ENCODE measurements at places on chromosomes 1 and 21.

- peak; percentile 92 for DNase-seq
Observed at GRCh38 chr1:12540580-12541273, 77.3 kb downstream of the DHRS3 start.

DNA sequence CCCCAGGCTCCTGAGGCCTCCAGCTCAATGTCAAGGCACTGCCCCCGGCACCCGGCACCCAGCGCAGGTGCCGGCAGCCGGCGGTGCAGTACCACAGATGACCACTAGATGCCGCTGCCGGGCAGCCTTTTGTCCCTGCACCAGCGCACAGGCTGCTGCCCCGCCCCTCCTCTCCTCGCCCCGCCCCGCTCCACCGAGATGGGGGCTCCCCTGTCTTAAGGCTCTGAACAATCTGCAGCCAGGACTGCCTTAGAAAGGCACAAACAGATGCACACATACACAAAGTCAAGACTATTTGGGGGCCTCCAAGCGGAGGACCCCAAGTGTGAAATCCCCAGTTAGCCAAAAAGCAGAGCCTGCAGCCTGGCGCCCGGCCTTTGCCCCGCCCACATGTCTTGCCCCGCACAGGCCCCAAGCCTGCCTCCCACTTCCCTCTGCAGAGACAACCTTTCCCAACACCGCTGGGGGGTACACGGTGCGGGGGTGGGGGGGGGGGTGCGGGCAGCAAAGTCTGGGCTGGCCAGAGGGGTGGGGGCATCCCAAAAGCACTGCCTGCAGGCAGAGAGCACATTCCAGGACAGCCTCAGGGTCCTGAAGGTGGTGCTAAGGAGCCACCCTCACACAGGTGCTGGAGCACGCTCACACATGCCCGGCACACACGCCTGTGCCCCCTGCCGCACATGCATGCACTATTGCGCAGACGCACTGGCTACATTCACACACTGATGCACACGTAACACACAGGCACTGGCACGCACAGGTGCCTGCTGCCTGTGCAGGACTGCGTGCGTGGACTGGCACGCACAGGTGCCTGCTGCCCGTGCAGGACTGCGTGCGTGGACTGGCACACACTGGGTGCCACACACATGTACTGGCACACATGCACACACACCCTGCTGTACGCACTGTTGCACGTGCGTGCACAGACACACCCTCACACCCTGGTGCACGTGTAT lies 37.1 kb downstream of the ARHGEF16 start:
- no peak for DNase-seq

DNA sequence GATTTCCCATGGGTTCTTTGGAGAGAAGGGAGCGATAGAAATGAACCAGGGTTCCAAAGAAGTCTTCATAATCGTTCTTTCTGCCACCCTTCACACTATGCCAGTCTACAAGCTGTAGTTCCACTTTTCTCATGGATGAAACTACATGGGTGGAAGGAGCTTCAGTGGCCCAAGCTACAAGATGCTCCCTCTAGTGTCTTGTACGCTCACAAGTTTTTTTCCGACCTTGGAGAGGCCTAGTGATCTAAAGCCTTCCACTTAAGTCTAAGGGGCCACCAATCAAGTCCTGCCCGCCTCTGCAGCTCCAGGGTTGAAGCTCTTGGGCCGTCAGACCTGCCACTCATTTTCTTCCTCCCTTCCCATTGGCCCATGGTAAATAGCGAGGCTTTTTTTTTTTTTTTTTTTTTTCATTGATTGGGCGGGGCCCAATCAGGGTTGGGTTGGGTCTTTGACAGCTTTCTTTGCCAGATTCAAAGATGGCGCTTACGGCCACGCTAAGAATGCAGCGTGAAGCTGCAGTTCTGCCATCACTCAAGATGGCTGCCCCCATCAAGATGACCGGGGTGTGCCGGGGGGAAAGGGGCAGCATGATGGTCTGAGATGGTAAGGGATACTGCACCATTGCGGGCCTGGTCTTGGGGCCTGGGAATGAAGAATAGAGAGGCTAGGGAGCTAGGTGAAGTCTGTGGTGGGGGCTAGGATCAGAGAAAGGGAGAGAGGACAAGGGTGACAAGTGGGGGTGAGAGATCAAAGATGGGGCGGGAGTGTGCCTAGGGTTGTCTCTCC lies at the start of gene TOMM40L:
TSS of gene TOMM40L (plus strand) at position 527 of the 786 bp plus-strand sequence. CDS start 430 bp downstream, outside the sequence.
- DNase-seq, result peak; percentile 97

GRCh38 chr1:208161005-208161404 lies 83.2 kb downstream of the PLXNA2 start:
- no peak for DNase-seq

DNA sequence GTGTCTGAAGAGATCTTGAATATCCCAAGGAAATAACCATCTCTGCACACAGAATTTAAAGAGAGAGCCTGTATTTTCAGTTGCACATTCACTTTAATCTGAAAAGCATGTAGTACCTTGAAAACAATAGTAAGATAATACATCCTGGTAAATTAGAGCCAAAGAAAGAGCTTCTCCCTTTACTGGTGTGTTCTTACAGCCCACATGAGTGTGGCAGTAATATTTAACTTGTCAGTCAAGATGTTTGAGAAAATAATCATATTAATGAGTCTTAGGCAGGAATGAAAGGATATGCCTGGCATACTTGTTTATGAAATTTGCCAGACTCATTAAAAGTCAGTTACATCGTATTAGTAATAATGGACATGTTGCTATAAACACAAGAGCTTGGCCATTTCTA lies 908.4 kb upstream of the ADGRL4 start:
- DNase-seq, result no peak

DNA sequence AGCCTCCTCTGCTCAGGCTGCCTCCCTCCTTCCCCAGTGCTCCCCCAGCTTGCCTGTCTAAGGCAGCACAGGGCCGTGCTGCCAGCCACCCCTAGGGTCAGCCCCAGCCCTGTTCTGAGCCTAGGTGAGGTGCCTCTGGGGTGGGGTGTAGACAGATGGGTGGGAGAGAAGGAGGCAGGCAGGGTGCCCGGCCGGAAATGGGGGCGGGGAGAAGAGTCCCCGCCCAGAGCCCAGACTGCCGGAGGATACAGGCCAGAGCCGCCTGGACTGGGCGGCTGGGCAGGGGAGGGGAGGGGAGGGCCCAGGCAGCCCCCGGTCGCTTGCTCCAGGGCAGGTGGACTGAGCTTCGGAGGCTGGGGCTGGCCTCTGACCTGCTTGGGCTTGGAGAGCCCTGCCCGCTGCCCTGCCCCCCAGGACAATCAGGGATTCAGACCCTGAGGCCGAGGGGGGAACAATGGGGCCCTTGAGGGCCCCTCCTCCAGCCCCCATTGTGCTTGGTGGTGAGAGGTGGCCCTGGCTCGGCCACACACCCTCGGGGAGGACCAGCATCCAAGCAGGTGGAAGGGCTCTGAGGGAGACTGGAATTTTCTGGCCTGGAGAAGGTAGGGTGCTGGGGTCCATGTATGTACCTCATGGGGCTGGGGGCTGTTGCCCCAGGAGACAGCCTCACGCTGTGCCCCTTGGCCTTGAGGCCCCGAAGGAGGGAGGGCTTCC lies at the start of gene GJC2:
TSS of gene GJC2 (plus strand) at position 525 of the 714 bp plus-strand sequence. CDS start 7,829 bp downstream, outside the sequence.
- no peak for DNase-seq

DNA sequence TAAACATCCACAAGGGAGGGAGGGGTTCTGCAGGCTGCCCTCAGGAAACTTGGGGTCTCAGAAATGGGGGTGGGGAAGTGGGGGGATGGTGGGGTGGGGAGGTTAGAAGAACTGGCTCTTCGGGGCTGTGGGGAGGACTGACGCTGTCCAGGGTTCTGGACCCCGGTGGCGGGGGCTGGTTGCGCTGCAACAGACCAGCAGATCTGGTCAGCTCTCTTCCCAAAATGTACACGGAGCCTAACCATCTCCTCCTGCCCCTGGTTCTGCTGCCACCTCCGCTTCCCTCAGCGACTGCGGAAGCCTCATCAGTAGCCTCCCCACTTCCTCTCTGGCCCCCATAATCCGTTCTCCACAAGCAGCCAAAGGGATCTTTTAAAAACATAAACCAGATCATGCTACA lies 29.3 kb upstream of the C1QA start:
- no peak for DNase-seq

GRCh38 chr1:84319662-84320061 lies 18.2 kb downstream of the SAMD13 start:
- DNase-seq, result no peak

GRCh38 chr1:228090613-228091081 lies 8.1 kb downstream of the ARF1 start:
- DNase-seq, result no peak

DNA sequence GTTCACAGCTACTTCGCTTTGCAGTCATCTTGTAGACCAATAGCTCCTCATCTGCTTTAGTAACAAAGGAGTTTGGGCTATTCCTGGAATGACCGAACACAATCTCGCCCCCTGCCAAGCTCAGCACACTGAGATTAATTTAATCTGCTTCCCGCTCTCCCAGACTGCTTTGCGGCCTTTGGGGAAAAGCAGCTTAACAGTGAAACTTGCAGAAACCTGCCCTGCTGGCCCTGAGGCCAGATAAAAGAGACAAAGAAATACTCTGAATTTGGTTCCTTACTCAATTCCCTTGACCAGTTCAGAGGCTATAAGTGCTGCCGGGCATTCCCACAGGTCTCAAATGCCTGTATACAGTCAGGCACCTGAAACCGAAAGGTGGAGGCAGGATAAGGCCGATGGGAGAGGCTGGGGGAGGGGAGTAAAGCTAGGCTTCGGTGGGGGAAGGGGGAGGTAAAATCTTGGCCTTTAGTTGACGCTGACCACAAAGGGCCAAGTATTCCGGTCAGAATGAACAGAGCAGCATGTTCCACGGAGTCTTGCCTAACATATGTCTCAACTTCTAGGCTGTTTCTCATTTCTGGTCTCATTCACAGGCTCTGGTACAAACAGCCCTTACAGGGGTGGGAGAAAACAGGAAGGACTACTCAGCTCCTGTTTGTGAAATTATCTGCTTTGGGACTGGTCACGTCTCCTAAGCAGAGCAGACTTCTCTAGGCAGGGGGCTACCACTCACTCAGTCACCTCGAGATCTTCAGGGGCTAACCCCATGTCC lies 17.7 kb upstream of the A3GALT2 start:
- DNase-seq, result no peak

DNA sequence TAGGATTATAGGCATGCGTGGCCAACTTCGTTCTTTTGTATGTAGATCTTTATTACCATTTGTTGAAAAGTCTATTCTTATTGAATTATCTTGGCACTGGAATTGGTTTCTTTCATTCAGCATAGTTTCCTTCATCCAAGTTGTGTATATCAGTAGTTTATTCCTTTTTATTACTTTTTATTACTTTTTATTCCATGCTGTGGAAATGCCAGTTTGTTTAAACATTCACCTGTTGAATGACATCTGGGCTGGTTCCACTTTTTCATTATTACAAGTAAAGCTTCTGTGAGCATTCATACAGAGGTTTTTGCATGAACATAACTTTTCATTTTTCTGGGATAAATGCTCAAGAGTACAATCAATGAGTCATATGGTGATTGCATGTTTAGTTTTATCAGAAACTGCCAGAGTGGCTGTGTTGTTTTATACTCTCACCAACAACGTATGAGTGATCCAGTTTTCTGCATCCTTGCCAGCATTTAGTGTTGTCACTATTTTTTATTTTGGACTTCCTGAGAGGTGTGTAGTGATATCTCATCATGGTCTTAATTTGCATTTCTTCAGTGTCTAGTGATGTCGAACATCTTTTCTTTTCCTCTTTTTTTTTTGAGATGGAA lies 28.6 kb downstream of the PTPRU start:
- DNase-seq, result no peak

GRCh38 chr1:229420765-229421164 lies 13.1 kb downstream of the ACTA1 start:
- no peak for DNase-seq

DNA sequence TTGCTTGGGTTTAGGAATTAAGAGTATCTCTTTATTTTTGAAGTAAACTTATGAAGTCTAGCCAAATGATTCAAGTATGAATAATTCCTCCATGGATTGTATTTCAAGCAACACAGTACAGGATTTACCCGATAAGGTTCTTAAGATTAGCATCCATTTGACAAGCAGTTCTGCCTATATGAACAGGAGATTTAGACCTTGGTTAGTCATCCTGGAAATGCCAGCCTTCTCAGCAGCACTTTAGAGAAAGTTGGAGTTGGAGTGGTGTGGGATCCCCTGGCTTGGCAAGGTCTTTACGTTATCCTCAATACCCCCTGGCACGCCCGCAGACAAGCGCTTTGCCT lies 1.6 kb downstream of the BCAR3 start:
- DNase-seq, result no peak

GRCh38 chr1:56952501-56952900 lies 13.3 kb downstream of the C8B start:
- DNase-seq, result no peak

GRCh38 chr1:39901464-39901713 lies 328 bp downstream of the MYCL start:
- no peak for DNase-seq

DNA sequence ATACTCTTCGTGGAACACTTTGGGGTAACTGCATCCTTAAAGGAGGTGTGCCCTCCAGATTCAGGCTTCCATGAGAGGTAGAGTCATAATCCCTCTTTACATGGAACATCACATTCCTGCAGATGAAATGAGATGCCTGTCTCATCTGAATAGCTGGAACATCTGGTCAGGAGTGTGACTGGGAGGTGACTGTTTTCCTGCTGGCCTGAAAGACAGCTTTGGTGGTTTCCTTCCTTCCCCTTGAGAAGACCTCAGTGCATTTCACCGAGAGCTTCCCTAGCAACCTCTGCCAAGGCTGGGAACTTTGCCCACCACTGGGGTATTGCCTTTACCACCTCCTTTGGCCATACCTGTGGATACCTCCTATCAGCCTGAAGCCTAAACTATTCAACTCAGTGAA lies 46.7 kb upstream of the GUCA2A start:
- no peak for DNase-seq

- DNase-seq, result no peak
Observed at GRCh38 chr1:175124861-175125260, 57.2 kb downstream of the TNN start.

DNA sequence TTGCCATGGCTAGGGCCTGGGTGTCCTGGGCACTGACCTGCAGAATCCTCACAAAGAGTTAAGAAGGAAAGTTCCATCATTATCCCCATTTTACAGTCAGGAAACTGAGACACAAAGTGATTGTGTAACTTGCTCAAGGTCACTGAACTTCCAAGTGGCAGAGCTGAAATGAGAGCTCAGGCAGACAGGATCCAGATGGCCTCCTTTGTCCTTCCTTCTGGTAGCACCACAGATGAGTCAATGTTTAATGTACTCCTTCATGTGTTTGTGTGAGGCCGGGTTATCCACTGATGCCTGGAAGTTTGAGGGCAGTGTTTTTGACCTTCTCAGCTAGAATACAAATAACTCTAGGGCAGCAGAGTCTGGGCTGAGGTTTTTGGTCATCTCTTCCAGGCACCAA lies 207.0 kb downstream of the TNR start:
- DNase-seq, result no peak

GRCh38 chr1:228101994-228102790 lies 933 bp downstream of the C1orf35 start:
- no peak for DNase-seq

GRCh38 chr1:159261721-159262494 lies 40.2 kb upstream of the FCER1A start:
- DNase-seq, result no peak

- no peak for DNase-seq
Observed at GRCh38 chr1:41656068-41656467, 171.6 kb upstream of the EDN2 start.

- DNase-seq, result no peak
Observed at GRCh38 chr1:55869065-55869464, 653.9 kb upstream of the USP24 start.

All from esophagus muscularis mucosa (tissue), 4 donors.